ENCODE measurements at places on chromosomes 5 and 9.

DNA sequence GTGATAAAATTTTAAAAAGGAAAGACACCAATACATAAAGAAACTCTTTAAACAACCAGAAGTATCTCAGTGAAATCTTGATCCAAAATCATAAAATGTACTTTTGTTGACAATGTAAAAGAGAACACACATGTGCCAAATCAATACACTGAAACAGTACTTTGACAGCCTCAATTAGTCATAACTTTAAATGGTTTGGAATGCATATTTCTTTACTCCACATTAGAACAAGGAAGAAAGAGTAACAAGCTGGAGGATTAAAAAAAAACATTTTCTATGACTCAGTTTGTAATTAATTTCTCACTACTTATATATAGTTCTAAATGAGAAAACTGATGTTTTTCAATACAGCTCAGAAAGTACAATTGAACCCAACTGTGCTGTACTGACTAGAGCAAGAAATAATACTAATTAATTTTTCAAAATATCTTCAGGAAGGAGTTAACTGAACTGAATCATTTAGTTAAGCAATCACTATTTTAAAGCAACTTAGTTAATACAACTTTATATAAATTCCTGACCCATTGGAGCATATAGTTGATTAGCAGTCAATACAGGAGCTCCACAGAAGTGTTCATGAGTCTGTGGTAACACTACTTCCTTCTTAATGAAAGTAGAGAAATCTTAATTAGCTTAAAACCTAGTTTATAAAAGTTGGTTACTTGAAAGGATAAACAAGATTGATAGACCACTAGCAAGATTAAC lies 101.0 kb downstream of the NR3C1 start:
- DNase-seq, result no peak

DNA sequence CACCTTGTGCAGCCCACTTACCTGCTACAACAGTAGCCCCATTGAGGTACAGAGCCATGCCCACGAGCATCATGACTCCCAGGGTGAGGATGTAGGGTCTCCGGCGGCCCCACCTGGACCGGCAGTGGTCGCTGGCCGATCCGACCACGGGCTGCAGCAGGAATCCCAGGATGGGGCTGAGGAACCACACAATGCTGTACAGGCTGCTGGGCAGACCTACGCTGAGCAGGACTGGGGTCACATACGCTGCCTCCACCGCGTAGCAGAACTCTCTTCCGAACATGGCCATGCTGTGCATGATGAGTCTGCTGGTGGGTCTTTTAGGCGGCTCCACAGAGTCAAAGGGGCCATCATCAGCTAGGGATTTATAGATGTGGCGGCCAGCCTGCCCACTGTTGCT lies 315 bp downstream of the SLC45A2 start:
- DNase-seq, result no peak

GRCh38 chr5:13640270-13640669 lies 304.2 kb downstream of the DNAH5 start:
- DNase-seq, result no peak

DNA sequence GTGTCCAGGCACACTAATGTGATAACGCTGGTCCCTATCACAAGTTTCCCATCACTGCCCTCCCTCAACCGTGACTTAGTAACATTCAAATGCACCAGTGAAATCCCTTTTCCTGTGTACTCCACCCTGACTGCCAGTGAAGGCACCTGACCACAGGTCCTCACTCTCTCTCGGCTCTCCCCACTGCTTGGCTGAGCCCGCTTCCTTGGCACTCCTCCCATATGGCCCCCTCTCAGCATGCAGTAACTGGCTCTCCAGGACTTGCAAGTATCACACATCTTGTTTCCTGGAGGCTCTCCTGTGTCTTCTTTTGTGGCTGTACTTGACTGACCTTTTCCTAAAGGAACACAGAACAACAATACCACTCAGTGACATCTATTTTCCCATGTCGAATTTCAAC lies 292.0 kb upstream of the ZNF608 start:
- no peak for DNase-seq

- no peak for DNase-seq
Observed at GRCh38 chr5:146015001-146015400, 78.6 kb downstream of the SH3RF2 start.

GRCh38 chr9:95852059-95853032 lies 23.1 kb upstream of the ERCC6L2 start:
- peak; percentile 67 for DNase-seq

- DNase-seq, result no peak
Observed at GRCh38 chr9:3948826-3949556, 350.9 kb downstream of the GLIS3 start.

GRCh38 chr5:135592312-135593045 lies 13.7 kb upstream of the CXCL14 start:
- DNase-seq, result no peak

GRCh38 chr9:88978034-88978433 lies 13.2 kb upstream of the S1PR3 start:
- DNase-seq, result no peak

DNA sequence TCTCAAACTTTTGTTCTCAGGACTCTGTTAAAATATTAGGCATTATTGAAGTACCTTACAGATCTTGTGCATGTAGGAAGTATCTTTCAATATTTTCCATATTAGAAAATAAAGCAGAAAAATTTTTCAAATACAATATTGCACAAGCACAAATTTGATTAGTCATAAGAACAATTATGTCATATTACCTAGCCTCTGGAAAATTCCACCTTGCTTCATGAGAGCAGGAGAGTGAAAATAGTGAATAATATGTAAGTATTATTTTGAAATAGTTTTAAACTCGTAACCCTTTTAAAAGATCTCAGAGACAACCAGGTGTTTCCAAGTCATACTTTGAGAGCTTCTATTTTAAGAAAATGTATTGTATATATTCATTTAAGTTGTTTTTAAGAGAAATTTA lies 1672.9 kb upstream of the ACO1 start:
- no peak for DNase-seq

DNA sequence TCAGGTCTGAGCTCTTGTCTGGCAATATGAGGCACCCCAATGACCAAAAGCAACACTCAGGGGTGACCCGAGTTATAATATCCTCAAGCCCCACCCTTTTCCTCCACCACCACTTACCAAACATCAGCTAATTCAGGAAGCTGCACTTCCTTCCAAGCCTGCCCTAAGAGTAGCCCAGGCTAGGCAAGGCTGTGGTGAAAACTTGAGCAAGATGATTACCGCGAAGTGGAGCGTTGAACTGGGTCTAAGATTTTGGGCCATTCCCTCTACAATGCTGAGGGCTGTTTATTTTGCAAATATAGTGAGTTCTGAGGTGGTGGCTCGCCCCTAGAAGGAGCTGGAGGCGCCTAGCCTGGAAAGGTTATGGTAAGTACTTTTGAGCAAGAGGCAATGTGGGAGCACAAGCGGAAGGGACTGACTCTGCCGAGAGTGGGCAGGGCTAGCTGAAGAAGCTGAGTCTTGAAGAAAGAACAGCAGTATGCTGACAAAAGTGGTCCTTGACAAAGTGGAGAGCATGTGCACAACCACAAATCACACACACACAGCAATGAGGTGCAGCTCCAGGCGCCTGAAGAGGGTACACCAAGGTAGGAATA lies at the start of gene HK3:
Gene HK3, minus strand, starts transcription at position 51 of the 596 bp plus-strand sequence. CDS start 3,187 bp downstream, outside the sequence.
- DNase-seq, result no peak

- DNase-seq, result no peak
Observed at GRCh38 chr5:108382784-108383330, 959 bp upstream of the FBXL17 start.

- no peak for DNase-seq
Observed at GRCh38 chr9:114363424-114363823, 24.4 kb downstream of the AKNA start.

GRCh38 chr5:145902421-145902820 lies 29.6 kb upstream of the GRXCR2 start:
- DNase-seq, result no peak
